ENCODE measurements at places on chromosomes 13 and 19. TPM values are rescaled to one million over a fixed set of nuclear protein-coding genes. Genes with fewer than 3 reads are reported as not detected.

DNA sequence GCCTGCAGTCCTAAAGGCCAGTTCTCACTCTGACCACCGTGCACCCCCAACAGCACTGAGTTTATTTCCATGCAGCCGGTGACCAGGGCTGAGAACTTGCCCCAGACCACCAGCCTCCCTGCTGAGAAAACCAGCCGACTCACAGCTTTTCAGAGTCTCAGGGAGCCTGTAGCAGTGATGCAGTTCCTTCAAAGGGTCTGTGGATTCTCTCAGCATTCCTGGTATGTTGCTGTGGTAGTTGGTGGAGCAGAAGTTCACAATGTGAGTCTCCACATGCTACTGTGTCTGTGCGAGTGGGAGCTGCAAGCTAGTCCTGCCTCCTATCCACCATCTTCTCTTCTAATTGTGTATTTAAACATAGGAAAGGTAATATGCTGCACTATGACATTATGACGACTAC is 254.9 kb upstream of the KLF12 start:
- DNase-seq: no peak
- peaks cover 5% of the 10 kb centered on the region for H3K36me3 ChIP-seq
- no peaks in the 10 kb centered on the region for H3K4me1 ChIP-seq
- no peaks in the 10 kb centered on the region for H3K27me3 ChIP-seq

GRCh38 chr19:47863514-47863936 is 4.5 kb downstream of the TPRX2 start:
- no peak overlapping the region for H3K4me3 ChIP-seq
- no peaks in the 10 kb centered on the region for H3K27me3 ChIP-seq
- peak; percentile 85 for DNase-seq
- no peak overlapping the region for H3K27ac ChIP-seq
- H3K36me3 ChIP-seq: no peaks in the 10 kb centered on the region

- DNase-seq: no peak
- no peaks in the 10 kb centered on the region for H3K27me3 ChIP-seq
- no peak overlapping the region for H3K4me3 ChIP-seq
- no peak overlapping the region for H3K27ac ChIP-seq
These were observed 419.3 kb upstream of the GPC6 start for GRCh38 chr13:92807353-92807752.

- no peak overlapping the region for H3K27ac ChIP-seq
- H3K4me1 ChIP-seq: no peaks in the 10 kb centered on the region
- no peak overlapping the region for H3K4me3 ChIP-seq
- no peaks in the 10 kb centered on the region for H3K27me3 ChIP-seq
These were observed 139.6 kb downstream of the RXFP2 start for GRCh38 chr13:31878955-31879354.

- H3K36me3 ChIP-seq: peaks cover 26% of the 10 kb centered on the region
- no peak overlapping the region for H3K27ac ChIP-seq
- no peaks in the 10 kb centered on the region for H3K4me1 ChIP-seq
- peak; percentile 2 for DNase-seq
- no peak overlapping the region for H3K4me3 ChIP-seq
- H3K27me3 ChIP-seq: no peaks in the 10 kb centered on the region
These were observed 45.5 kb upstream of the SLC7A9 start for GRCh38 chr19:32914879-32915660.

The SPACA4 gene
- total RNA-seq: not detected

The HOMER3 gene
- 58.9 TPM for total RNA-seq

The SIGLEC5 gene
- not detected for total RNA-seq

The CACNG7 gene
- total RNA-seq: not detected

The DEDD2 gene
- 28.5 TPM for total RNA-seq
